ENCODE measurements at places on chromosomes 3 and 15.

DNA sequence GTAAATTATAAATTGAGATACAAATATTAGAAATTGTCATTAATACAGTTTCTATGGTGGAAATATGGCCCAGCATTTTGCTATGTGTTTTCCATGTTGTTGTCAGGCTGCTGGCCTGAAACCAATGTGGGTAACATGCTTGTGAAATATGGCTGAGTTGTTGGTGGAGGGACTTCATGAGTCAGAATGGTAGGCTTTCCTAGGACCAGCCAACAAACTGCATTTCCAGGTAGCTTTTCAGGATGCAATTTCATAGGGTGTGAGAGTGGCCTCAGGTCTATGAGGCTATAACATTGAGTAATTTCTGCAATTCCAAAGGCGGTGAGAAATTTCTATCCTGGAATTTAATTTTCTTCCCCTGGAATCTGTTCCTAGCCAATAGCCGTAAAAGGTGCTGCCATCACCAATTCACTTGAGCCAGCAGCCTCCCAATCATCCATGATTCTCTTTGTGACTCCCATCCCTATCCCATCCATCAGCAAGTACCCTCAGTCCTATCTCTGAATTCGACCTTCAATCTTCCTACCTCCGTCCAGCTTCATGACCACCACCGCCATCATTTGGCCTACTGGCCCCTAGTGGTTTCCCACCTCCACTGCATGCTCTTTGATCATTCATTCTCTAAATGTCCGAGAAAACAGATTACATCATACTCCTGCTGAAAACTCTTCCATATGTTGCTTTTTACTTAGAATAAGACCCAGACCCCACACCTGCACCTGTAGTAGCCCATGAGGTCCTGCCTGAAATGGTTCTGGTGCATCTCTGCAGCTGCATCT, 276.6 kb upstream of the CFAP20DC start:
- peak; percentile 9 for DNase-seq

GRCh38 chr15:61530769-61531168, 301.7 kb upstream of the RORA start:
- DNase-seq: peak; percentile 1

GRCh38 chr3:146594843-146595482, 10.2 kb downstream of the PLSCR5 start:
- peak; percentile 6 for DNase-seq

DNA sequence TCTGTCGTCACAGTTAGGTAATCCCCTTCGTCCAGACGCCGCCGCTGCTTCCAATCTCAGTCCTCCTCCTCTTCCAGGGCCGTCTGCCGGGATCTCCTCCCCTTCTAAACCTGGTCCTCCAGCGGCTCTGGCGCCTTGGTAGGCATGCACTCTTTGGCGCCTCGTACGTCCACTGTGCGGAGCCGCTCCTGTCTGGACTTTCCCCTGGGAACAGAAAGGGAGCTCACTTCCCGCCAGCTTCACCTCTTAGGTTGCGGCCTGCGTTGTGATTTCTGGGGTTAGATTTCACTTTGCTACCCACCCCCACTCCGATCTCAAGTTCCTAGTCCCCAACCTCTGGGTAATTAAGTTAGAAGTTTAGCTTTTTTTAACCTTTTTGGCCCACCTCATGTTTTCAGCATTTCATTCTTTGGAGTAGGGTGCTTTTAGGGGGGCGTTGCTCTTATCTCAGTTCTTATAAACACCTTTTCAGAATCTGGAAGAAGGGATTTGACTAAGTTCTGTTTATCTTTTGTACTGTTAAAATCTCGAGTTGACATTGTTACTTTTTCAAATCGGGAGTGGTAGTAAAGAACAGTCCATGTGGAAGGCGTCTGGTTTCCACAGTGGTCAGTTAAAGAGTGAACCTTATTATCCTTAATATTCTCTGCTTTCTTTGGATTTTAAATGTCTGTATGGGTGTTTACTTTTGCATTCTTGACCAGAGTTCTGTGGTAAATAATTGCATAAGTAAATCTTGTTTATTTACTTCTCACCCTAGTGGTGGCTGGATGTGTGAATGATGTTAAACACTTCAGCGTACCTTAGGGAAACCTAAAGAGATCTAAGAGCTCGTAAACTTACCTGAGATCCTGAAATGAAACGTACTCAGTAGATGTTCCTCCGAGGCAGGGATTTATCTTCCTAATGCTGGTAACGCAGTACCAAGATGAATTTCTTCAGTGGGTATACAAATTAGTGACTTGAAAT, 611 bp downstream of the CTDSPL2 start:
- peak; percentile 18 for DNase-seq

DNA sequence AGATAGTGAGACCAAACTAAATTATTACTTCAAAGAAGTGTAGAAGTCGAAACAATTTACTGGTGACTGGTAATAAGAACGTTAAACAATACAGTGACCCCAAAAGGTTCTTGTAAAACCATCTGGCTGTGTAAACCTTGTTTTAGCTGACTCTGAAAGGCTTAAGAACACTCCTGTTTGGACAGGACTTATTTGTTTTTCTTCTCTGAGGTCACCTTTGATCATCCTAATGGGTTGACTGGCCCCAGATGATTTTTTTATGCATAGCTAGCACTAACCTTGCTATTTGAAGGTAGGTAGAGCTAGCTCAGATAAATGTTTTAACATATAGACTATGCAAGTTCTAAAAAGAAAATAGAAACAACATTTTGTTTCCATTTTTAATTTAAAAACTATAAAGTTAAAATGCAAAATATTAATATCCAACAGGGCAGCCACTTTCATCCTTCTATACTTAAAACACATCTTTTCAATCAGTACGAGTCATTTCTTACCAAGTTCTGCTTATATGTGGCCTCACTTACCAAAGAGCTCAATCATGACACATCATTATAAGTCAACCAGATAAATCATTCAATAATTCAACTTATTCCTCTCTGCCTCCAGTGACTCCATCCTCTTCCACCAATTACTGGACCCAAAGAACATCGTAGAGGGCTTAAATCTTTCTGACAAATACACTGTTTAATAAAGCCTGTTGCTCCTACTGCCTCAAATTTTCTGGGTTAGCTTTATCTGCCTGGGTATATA, 158.8 kb downstream of the SSR3 start:
- no peak for DNase-seq

DNA sequence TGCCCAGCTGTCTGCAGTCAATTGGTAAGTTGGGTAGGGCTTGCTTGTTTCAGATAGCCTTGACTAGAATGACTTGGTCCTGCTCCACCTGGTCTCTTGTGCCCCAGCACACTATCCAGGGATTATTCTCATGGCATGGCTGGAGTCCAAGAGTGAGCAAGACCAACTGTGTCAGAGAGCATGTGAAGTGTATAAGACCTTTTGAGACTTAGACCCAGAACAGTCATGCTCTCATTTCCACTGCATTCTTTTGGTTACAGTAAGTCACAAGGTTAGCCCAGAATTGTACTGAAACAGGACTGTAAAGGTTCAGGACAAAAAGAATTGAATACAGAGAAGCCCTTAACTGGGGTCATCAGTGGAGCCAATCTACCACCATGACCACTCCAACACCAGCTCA, 650.8 kb upstream of the ADAMTS9 start:
- DNase-seq: no peak

DNA sequence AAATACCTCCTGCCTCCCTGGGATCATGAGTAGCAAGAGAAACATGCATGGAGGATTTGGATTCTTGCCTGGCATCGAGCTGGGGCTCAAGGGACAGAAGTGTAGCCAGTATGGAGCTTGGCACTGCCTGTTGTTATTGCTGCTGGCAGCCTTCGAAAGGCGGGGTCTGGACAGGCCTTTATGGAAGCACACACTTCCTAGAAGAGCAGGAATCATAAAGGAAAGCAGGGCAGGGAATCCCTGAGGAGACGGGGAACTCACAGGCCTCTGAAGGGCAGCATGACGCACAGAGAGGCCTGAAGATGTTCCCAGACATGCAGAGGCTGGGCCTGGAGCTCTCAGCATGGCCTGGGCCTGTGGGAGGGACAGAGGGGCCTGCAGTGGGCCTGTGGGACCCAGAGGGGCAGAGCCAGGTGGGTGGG, 18.6 kb upstream of the SLC41A3 start:
- DNase-seq: no peak

GRCh38 chr3:9101286-9101685, 138.0 kb upstream of the RAD18 start:
- no peak for DNase-seq

GRCh38 chr3:53725387-53725995, 120.7 kb downstream of the CHDH start:
- DNase-seq: no peak

DNA sequence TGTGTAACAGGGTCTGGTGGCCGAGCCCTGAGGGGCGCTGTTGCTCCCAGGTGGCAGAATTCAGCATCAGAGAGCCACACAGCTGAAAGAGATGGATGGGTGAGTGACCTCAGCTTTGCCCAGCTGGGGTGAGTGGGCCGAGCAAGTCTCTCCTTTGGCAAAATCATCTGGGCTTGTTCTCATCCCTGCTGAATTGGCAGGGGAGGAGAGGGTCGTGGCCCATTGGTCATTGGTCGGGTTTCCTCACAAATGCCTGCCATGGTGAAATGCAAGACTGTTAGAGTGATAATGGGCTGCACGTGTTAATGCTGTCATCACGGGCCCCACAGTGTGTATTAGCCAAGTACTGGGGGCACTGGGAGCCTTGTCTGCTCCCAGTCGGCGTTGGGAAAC, 15.9 kb downstream of the ABHD2 start:
- no peak for DNase-seq
